ENCODE measurements at places on chromosomes 6 and 20.

DNA sequence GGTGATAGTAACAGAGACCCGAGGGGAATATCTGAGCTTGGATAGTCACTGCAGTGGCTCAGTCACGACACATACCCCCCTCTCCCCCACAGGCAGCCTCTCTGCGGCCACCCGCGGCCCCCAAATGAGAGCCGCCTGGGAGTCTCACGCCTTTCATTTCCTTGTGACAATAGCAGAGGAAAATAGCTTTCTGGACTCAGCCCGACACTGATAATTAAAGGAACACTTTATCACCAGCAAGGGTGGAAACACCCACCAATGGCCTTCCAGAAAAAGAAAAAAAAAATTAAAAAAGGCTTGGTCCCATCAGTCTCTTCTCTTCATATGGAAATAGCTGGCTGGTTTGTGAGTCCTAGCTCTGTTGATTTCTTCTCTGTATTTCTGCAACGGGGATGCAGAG, 35.1 kb upstream of the KCNG1 start:
- DNase-seq = no peak

DNA sequence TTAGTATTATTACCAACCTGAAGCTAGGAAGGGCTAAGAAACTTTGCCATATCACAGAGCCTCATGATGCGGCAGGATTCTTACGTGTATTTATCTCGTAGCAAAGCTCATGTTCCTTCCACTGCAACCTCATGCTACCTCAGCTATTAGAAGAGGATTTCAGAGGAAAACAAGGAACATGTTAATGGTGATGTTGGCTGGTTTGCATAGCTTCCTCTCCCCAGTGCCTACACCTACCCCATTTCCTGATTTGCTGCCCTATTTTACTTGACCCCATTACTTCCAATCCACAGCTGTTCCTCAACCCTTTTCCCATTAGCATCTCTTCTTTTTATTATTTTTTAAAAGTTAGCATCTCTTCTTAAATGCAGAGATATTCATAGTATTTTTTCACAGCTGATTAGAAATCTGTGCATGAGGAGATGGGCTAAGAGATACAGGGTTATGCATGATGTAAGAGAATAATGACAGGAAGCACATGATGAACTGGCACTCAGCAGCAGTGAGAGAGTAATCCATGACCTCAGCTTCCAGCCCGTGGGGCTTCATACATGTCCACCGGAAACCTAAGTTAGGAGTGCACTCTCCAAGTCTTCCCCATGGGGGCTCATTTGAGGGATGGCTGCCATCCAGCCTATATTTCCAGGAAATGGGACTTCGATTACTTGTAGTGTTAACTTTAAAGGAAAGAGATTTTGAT, 106.1 kb upstream of the ASF1A start:
- DNase-seq = no peak

DNA sequence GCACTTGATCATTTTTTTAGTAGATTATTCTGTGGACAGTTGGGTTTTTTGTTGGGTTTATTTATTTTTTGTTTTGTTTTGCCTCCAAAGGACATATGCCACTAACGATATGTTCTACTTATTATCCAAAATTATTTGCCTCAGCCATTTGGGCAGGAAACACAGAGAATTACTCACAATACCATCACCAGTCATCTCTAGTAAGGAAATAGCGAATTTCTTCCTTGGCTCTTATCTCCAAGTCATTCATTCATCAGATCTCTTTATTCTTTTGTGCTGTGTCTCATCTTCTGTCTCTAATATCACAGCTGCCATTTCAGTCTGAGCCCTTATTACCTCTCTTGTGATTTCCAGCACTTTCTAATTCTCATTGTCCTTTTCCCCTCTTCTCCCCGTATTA, 130.4 kb upstream of the SMLR1 start:
- no peak for DNase-seq

- no peak for DNase-seq
These were observed 1.4 kb upstream of the SLC13A3 start for GRCh38 chr20:46652699-46653098.

DNA sequence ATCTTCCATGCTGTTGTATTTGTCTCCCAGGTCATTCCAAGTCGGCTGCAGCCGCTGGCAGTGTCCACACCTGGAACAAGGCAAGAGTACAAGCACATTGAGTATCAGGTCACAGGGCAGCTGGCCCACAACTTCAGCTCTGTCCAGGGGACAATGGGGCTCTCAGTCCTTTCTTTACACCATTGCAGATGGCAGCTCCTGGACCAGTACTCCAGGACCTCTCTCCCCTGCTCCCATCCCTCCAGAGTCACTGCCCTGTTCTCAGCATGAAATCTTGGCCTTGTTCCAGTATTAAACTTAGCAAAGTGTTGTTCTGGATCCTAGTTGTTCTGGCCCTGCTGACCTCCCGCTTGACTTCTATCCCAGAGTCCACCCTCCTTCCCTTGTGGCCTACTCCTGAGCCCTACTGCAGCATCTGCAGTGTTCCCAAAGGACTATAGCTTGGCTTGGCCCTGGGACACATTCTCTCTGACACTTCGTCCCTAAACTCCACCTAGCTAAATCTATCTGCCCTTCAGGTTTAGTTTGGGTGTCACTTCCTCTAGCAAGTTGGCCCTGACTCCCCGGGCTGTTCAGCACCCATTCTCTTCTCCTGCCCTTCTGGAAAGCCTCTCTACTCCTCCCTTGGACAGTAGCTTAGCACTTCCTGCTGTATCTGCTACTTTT, 5.8 kb downstream of the TXNDC5 start:
- no peak for DNase-seq

- DNase-seq = no peak
These were observed 48.4 kb upstream of the CDYL start for GRCh38 chr6:4727671-4728435.

Measured in NCI-H1436 treated with DMSO at 0.1 percent for 48 hours (cell line).